Endodermal cell (in vitro differentiated cells): ENCODE measurements at places on chromosomes 7 and 10.

DNA sequence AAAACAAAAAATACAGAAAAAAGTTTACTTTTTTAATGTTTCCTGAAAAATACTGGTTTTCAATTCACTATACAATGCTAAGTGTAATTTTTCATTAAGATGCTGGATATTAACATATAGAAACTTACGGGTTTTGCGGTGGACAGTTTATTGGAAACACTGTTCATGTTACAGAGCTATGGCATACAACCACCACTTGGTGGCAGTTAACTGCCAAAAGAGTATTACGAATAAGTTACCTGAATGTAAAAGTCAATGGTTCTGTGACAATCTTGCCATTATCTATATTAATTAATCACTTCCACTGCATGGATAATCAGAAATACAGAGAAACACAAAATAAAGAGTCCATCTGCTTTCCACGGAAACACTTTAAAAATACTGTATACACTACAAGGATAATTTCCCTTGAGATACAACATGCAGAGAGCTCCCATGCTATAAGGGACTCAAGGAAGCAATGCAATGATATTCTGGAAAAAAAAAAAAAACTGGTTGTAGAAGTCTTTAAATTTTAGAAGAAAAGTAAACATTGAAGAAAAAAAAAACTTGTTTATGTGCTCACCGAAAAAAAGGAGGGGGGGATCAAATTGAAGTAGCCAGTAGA is 97.0 kb downstream of the TPK1 start:
- no peak for DNase-seq

- no peak for DNase-seq
Measured at GRCh38 chr7:139071680-139072079, 35.8 kb upstream of the ZC3HAV1L start.

DNA sequence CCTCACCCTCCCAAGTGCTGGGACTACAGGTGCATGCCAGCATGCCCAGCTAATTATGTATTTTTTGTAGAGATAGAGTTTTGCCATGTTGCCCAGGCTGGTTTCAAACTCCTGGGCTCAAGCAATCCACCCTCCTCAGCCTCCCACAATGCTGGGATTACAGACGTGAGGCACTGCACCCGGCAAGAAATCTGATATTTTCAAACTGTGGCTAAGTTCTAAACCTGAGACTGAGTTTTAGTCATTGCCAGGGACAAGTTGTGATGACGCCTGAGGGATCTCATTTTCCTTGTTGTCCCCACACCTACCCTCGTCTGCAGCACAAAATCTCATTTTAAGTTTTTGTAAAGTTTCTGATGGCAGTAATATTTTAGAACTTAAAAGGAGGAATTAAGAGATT is 9.8 kb downstream of the AUTS2 start:
- DNase-seq = no peak

DNA sequence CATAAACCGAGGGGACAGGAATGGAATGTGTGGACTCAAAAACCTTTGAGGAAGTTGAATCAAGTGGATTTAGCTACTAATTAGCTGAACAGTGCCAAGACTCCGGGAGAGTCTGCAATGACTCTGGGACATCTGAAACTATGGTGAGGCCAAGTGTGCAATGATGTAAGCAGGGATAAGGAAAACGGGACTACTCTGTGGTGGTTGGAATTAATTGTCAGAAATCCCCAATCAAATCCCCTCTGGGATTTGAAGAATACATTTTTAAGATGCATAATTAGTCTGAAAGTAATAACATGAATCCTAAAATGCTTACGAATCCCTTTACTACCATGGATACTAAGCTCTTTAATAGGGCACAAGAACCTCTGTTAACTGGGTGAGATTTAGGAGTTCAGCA is 602.8 kb downstream of the NRG3 start:
- DNase-seq = no peak

GRCh38 chr7:155257482-155258225 is 40.0 kb upstream of the INSIG1 start:
- no peak for DNase-seq

GRCh38 chr10:5782174-5782573 is 31.1 kb downstream of the GDI2 start:
- DNase-seq = no peak
